ENCODE measurements at places on chromosomes 3 and 15. TPM values are rescaled to one million over a fixed set of nuclear protein-coding genes. Genes with fewer than 3 reads are reported as not detected.

Gene TKT
- 43.5 TPM for total RNA-seq

Gene GPR160
- 0.56 TPM for total RNA-seq

Gene COLQ
- total RNA-seq, result 1.7 TPM

Gene RAB11A
- 171 TPM for total RNA-seq

Gene KLF13
- total RNA-seq, result 75.6 TPM

Gene TMC3
- total RNA-seq, result 0.14 TPM

Gene SLC12A1
- not detected for total RNA-seq

Gene SLC6A1
- 0.89 TPM for total RNA-seq

Gene TMEM87A
- total RNA-seq, result 20.5 TPM

Gene SCAPER
- total RNA-seq, result 35.9 TPM

Measured in right cardiac atrium (tissue), 5 donors.